ENCODE measurements at places on chromosomes 16 and 17. TPM values are rescaled to one million over a fixed set of nuclear protein-coding genes. Genes with fewer than 3 reads are reported as not detected.

CCL1 gene
- not detected for polyA plus RNA-seq

ITPRIPL2 gene
- polyA plus RNA-seq: 4.3 TPM

DNA sequence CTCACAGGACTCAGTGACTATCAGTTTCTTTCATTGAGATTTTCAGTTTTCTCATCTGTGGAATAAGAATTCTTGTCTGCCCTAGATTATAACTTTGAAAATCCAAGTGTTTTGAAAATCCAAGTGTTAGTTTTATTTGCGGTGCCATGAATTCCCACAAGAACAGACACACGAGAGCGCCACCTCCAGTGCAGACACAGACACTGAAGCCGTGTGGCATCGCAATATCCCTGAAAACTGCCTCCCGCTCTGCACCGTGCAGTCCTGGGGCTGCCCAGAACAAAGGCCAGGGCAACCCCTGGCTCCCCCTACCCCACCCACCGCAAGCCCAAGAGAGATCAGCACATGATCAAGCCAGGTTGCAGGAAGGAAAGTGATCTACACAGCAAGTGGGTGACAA is 229.5 kb upstream of the ASIC2 start:
- DNase-seq: no peak

- DNase-seq: no peak
Observed at GRCh38 chr16:79415983-79416640, 184.4 kb downstream of the MAF start.

- no peak for DNase-seq
Observed at GRCh38 chr17:10136258-10136981, 62.0 kb downstream of the GAS7 start.

DNA sequence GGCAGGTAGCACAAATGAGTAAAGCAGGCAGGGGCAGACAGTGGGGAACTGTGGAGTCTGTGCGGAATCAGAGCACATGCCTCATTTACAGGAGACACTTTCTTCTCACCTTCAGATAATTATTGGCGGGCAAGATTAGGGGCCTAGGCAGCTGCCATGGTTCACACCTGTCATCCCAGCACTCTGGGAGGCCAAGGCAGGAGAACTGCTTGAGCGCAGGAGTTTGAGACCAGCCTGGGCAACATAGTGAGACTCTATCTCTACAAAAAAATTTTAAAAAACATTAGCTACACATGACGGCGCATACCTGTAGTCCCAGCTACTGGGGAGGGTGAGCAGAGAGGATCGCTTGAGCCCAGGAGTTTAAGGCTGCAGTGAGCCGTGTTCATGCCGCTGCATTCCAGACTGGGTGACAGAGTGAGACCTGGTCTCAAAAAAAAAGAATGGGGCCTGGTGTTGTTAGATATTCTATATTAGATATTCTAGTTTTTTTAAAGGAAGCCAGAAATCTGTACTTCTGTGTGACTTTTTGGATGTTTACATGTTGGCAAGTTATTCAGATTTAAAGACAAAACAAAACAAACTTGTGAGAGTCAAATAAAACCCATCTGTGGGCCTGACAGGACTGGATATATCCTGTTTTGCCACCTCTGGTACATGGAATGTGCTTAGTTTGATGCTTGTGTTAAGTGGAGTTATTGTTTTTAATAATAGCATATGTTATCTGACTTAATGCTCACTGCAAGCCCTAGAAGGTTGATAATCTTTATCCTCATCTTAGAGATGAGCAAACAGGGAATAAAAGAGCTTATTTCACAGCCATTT is 4.9 kb upstream of the LPCAT2 start:
- no peak for DNase-seq

SCGB1C2 gene
- polyA plus RNA-seq: not detected
